ENCODE measurements at places on chromosomes 3 and 15.

- no peak for DNase-seq
Observed at GRCh38 chr15:81239190-81239589, 42.5 kb downstream of the IL16 start.

GRCh38 chr3:59411694-59412093, 361.9 kb upstream of the CFAP20DC start:
- no peak for DNase-seq

DNA sequence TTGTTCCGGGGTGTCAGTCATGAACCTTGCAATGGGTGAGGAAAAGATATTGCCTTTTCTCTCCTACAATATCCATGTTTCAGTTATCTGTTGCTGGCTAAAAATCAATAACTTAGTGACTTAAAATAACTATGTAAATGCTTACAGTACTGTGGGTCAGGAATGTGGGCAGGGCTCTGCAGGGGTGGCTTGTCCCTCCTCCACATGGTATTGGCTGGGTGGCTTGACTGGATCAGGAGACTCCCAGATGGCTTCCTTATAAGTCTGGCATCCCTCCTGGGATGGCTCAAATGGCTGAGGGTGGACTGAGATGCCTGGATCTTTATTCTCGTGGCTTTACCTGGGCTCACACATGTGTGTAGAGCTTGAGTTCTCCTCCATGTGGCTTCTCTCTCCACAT, 47.5 kb downstream of the GTPBP8 start:
- no peak for DNase-seq

- no peak for DNase-seq
Observed at GRCh38 chr3:72080095-72080494, 295.1 kb upstream of the PROK2 start.

DNA sequence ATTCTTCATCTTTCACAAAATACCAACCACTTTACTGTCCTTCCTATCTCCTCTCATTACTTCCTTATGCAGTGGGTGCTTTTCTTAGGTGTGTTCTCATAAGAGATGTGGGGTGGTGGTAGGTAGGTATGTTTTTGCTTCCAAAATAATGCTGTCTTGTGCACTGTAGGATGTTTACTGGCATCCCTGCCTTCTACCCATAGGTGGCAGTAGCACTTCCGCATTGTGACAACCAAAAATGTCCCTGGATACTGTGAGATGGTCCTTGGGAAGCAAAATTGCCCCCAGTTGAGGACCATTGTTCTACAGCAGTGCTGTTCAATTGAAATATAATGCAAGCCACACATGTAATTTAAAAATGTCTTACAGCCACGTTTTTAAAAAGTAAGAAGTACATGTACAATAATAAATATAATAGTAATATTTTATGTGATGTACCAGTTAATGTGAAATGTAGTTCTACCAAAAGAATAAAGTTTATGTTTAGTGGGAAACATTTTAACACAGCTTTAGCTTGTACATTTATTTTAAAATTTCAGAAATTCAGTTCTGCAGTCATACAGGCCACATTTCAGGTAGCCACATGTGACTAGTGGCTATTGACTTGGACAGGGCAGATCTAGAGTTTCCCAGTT, 75.2 kb downstream of the NEO1 start:
- DNase-seq: peak; percentile 23

DNA sequence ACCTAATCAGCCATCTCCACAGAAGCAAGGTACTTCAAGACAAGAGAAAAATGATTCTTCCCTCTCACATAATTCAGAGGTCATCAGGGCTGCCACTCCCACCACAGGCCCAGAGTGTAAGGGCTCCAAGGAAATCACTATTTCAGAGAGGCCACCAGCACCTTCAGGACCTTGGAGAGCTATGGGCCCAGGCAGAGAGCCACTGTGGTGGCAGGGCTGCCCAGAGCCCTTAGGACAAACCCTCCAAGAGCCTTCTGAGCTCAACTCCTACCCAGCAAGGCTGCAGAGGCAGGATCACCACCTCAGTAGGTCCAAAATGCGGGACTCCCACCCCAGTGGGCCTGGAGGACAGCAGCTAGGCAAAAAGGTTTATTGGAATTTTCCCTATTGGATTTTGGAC, 17.9 kb upstream of the FAN1 start:
- DNase-seq: no peak

DNA sequence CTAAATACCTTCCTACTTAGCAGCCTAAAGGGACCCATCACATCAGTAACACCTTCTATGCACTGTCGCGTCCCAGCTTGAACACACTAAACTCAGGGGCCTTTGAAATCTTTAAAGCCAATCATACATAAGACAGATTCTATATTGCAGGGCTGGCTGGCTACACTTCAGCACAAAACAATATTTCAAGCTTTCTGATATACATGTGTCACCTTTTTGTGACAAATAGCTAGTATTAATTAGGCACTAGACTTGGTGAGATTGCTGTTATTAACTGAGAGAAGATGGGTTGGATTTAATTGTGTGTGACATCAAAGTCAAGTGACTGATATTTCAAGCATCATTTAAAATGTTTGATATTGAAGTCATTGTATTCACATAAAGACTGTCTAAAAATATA, 148.4 kb downstream of the ZIC4 start:
- no peak for DNase-seq

DNA sequence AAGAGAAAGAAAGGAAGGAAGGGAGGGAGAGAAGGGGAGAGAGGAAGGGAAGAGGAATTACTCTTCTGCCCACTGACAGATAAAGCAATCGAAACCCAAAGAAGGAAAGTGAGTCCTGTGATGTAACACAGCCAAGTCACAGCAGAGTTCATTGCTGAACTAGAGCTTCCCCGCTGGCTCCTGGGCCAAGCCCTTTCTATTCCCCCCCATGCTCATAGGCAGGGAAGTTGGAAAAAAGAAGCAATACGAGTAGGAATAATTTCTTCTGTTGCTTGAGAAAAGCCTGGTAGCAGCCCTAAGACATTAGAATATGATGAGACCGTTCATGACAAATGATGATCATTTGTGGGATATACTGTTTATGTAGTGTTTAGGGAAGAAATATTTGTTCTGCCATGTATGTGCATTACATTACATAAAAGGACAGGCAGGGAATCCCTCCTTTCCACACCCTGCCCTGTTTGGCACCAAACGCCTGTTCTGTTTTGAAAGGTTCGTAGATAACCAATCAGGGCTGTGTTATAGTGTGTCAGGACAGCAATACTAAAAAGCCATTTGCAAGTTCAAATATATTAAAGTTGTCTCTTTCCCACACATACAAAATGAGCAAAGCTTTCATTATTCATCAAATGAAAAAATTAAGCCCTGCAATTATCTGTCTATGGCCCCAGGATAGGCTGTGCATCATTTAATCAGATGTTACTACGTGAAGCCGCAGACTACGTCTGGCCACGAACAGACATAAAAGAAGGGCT, 111.0 kb upstream of the TRPM1 start:
- no peak for DNase-seq

DNA sequence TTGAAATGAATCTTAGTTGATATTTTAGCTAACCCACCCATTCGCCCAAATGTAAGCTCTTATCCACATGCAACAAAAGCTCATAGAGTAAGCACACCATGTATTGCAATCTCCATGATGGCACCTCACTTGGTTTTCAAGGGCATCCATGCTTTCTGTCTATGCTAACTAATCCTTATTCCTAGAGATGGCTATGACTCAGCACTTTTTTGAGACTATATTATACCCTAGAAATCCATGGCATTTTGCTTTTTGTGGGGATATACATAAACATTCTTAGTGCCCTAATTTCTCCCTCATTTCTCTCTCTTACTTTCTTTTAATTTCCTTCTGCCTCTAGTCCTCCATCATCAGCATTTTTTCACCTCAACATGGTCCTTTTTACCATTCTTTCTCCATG, 168.5 kb upstream of the STT3B start:
- no peak for DNase-seq

DNA sequence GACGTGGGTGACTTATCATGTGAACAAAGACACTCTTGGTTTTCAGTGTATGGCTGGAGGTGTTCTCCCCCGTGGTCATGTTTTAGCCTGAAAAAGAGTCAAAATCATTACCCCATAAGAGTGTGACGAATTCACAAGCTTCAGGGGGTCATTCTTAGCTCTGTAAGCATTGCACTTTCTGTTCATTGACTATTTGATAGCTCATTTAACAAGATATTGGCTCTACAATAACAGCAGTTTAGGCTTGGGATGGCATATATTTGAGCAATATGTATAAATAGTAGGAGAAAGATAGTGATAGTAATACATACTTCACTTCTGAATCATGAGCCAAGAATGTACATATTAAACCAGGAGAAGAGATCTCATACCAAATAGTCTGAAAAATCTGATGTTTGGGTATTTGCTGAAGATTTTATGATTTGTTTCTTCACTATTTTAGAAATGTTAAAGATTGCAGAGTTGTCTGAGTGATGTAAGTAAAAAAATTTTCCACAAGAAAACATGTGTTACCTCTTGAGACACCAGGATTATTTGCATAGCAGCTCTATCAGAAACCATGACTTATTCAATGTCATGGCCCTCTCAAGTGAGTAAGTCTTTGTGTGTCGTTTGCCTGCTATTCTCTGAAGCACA, 996.0 kb downstream of the OTOL1 start:
- DNase-seq: no peak

- DNase-seq: no peak
Observed at GRCh38 chr3:28243424-28244106, 2.1 kb downstream of the CMC1 start.
